ENCODE measurements at places on chromosomes 2 and 18. TPM values are rescaled to one million over a fixed set of nuclear protein-coding genes. Genes with fewer than 3 reads are reported as not detected.

Gene ALPG
- 0.12 TPM for total RNA-seq

DNA sequence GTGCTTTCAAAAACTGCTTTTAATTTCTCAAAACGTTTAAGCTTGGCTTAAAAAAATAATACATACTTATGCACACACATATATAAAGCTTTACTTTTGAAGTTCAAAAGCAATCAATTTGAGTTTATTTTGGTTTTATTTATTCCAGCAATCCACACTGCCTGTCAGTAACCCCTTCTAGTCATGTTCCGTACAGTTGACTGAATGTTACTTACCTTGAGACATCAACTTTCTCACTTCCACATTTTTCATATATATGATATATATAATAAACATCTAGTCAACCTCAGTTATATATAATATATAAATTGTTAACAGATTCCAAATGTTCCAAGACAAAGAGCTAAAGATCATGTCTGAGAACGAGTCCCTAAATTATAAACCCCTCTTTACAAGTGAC lies 1137.3 kb upstream of the ZEB2 start:
- DNase-seq, result no peak

DNA sequence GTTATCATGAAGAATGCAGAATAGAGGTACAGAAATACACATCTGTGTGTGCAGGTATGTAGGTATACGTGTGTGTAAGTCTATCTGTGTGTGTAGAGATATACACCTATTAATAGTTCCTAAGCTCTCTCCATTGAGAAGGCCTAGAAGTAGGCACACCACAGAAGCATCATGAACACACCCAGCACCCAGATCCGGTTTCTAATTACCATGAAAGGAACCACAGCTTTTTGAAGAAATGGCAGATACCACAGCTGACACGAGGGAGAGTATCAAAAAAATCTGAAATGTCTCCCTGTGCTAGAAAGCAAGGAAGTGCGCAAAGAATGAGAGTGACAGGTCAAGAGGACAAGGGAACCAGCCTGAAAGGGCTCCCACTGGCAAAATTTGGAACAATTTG lies 27.7 kb upstream of the AP1S3 start:
- DNase-seq, result no peak

DNA sequence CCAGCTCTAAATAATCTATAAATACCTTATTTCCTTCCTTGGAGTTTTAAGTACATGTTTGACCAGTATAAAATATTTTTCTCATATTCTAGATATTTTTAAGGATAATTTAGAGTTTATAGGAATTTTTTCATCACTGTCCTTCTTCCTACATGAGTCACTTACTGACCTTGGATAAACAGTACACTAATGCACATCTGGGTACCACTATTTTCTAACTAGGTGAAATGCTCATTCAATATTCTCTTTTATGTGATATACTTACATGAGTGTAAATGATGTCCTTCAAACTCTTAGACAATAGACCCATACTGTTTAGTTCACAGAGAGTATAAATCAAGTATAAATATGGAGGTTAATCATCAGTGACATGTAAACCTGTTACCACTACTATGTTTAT lies 1574.2 kb upstream of the ACVR2A start:
- DNase-seq, result no peak

Gene PAIP2B
- 0.28 TPM for total RNA-seq

Gene LAMA3
- 2.7 TPM for total RNA-seq

Gene CKAP2L
- 18.0 TPM for total RNA-seq

- no peak for DNase-seq
These were observed 1228.1 kb upstream of the GYPC start for GRCh38 chr2:125427721-125428315.

GRCh38 chr18:75477900-75478299 lies 50.4 kb upstream of the SMIM21 start:
- no peak for DNase-seq

DNA sequence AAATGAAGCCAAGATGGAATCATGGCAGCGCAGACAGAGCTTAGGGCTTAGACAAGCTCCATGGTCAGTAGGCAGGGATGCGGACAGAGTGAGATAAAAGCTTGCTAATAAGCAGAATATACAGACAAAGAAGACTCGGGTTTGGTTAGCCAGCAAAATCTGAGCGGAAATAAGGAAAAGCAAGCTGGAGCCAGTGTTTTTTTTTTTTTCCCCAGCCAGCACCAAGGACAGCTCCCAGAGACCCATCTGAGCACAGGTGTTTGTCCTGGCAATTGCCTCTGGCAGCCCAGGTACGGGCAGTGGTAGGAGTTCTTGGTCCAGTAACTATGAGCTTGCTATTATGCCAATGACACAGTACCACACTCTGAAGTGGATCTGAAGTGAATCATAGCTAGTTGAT lies 187.6 kb downstream of the ADCYAP1 start:
- peak; percentile 25 for DNase-seq

- no peak for DNase-seq
These were observed 286.2 kb upstream of the SESTD1 start for GRCh38 chr2:179550849-179551248.

Gene CBLN2
- 0.12 TPM for total RNA-seq

Gene FBXO48
- 0.43 TPM for total RNA-seq

GRCh38 chr2:28117104-28117596 lies 226.6 kb downstream of the BABAM2 start:
- DNase-seq, result no peak

GRCh38 chr2:154455866-154456265 lies 242.6 kb upstream of the KCNJ3 start:
- DNase-seq, result peak; percentile 20

DNA sequence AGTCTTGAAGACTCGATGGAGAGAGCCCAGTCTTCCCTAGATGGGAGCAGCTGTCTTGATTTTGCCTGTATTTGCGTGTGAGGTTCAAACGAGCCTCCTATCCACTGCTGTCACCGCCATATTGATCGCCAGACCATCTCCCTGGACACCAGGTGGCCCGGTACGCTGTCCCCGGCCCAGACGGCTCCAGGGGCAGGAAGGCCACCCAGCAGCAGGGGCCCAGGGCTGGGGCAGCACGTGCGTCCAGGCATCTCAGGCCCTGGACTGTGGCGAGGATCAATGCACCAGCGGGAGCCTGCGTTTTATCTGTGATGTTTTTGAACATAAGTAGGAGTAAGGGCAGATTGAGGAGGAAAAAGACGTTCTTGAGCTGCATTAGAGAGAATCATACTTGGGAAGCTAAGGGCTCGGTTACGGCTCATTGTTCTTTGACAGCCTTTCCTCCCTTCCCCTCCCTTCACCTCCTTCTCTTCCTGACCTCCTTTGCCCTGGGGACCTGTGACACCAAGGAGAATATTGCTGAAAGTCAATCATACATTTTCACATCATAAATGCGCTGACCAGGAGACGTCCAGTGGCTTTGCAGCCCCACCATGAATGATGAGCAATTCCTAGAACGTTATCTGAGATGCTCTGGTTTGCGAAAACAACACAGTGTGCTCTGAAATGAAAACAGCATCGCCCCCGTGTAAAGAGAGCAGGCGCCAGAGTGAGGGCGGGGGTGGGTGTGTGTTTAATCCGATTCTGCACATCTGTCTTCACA lies 711.2 kb upstream of the SALL3 start:
- no peak for DNase-seq

DNA sequence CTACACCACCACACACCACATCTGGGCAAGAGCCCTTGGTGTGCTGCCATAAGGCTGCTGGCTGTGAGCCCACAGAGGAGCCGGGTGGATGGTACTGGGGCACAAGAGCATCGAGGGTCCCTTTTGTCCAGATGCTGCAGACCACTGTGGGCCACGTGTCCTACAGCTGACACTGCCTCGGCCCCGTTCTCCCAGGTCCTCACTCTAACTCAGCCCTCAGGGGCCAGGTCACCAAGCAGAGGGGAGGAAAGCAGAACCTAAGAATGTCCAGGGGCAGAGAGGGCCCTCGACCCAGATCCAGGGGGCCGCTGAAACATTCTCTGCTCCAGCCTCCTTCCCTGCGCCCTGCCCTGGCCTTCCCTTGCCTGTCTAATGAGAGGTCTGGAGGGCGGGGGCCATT lies 91.7 kb upstream of the ASB18 start:
- no peak for DNase-seq

Gene CYRIA
- 25.2 TPM for total RNA-seq

GRCh38 chr2:127568128-127568527 lies 32.6 kb downstream of the MYO7B start:
- DNase-seq, result no peak

DNA sequence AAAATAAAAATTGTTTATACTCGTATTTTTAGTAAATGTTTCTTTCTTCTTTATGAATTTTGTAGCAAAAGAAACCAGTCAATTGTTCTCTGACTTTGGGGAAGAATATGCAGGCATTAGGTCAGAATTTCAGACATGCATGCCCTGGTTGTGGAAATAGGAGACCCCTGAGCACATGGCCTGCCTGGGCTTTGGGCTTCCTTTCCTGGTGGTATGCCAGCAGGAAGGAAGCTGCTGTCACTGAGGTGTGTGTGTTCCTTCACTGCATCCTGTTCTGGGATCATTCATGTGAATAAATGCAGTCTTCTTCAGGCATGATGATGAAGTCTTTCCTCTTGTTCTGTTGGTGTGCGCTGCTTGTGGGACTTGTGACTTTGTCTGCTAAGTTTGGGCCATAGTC lies 920.2 kb upstream of the VRK2 start:
- no peak for DNase-seq

Gene CELF4
- total RNA-seq, result not detected

- DNase-seq, result no peak
These were observed 1038.9 kb upstream of the ZEB2 start for GRCh38 chr2:145558617-145559350.

GRCh38 chr2:199405241-199405640 lies 52.5 kb downstream of the SATB2 start:
- DNase-seq, result peak; percentile 13

Gene SP5
- total RNA-seq, result 2.1 TPM

- DNase-seq, result no peak
These were observed 3.9 kb downstream of the CTLA4 start for GRCh38 chr2:203871371-203871983.

All from A172 (cell line).